ENCODE measurements at places on chromosomes 3 and 15.
A peak's percentile ranks its signal among the peaks of the same experiment; 100 is the strongest.

DNA sequence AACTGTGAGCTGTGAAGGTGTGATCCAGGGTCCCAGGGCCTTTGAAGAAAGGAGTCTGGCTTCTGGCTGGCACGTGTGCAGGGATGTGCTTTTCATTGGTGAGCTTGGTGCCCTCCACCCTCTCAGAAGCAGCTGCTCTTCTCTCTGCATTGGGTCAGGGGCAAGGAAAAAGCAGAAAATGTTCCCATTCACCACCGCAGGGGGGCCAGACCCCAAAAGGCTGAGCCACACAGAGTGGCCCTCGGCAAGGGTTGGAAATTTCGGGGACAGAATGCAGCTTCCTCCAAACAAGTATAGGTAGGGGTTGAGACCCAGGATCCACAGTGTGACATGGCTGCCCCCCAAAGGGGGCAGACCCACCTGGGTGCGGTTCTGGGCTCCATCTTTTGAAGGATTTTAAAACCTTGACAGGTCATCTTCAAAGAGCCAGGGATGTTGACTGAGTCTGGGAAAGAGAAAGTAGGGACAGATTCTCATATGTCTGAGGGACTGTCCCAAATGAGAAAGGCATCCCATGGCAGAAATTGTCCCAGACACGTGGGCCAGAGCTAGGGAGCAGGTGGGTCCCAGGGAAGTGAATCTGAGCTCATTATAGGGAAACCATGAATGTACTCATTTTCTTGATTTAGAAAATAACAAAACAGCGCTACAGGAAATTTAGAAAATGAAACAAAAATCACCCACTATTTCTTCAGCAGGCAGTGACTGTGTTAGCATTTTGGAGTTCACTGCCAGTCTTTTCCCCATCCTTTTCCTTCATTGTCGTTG, 2.7 kb downstream of the CSK start:
- no peak for DNase-seq

DNA sequence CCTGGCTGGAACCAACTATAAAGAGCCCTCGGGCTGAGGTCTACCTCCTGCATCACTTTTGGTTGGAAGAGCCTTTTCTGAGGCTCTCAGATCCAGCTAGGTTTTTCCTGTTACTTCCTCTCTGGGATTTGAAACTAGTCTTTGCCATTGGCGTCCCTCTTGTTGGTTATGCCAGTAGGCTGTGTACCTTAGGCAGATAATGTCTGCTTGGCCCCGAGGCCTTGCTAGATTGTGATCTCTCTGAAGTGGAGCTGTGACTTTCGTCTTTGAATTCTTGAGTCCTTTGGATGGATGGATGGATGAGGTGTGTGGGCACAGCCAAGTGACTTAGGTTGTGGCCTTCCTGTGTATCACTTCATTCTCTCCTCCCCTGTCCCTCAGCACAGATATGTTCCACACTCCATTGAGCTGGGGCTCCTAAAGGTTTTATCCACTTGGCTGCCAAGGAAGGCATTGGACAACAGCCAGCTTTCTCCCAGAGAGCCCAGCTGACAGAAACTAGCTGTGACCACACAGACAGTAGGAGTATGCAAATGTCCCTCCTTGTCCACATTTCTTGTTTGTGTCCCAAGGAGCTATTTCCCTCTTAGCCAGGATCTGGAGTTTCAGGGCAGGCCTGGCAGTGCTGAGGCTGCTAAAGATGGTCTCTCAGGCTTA, 7.9 kb upstream of the DNAJC17 start:
- no peak for DNase-seq

DNA sequence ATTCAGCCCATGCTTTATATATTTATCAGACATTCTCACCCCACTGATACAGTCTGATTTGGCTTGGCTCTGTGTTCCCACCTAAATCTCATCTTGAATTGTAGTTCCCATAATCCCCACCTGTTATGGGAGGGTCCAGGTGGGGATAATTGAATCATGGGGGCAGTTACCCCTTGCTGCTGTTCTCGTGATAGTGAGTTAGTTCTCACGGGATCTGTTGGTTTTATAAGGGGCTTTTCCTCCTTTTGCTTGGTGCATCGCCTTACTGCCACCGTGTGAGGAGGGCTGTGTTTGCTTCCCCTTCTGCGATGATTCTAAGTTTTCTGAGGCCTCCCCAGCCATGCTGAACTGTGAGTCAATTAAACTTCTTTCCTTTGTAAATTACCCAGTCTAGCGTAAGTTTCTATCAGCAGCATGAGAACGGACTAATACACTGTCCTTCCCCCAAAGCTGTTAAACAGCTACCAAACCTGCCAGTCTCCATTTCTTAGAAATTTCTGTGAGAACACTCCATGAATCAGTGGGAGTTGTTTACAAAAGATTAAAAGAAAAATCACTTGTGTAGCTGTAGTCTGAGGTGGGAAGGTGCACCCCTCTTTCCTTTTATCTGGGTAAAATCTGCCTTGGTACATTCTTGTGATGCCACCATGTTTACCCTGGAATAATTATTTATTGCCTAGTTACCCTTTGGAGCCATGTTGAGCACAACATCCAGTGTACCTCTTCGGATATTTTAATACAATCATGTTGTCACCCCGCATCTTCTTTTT, 160.5 kb downstream of the THSD4 start:
- no peak for DNase-seq

- DNase-seq = no peak
These were observed 41.4 kb downstream of the DNAJB8 start for GRCh38 chr3:128425142-128425845.

GRCh38 chr15:74432968-74433591, 678 bp downstream of the SEMA7A start:
- no peak for DNase-seq

DNA sequence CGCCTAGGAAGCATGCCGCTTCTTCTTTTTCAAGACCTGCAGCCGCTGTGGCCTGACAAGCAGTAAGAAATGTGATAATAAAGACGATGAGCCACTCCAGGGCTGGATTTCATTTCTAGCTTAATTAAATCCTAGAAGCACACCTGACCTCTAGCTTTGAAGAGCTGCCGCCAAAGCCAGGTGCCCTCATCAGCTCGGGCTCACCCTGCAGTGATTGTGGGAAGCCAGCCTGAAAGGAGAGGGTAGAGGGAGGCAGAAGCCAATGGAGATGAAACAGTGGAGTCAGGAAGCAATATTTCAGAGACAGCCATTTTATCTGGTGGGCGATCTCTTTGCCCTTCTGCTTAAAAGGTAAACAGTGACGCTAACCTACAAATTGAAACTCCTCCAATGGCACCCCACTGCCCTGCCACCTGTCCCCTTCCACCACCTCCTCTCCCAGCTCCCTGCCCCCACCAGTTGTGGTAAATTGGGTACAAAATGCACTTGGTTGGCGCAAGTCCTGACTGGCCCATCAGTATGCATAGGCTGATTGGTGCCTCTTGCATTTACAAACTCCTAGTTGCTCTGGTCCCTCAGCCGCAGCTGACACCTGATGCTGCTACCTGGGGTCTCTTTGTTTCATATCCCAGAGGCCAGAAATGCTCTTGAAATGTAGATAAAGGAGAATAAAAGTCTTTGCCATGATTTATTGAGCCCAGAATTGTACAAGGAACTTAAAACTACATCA, 385.3 kb downstream of the PDCD6IP start:
- DNase-seq = no peak

GRCh38 chr15:58551084-58551763, 119.4 kb downstream of the LIPC start:
- DNase-seq = no peak

DNA sequence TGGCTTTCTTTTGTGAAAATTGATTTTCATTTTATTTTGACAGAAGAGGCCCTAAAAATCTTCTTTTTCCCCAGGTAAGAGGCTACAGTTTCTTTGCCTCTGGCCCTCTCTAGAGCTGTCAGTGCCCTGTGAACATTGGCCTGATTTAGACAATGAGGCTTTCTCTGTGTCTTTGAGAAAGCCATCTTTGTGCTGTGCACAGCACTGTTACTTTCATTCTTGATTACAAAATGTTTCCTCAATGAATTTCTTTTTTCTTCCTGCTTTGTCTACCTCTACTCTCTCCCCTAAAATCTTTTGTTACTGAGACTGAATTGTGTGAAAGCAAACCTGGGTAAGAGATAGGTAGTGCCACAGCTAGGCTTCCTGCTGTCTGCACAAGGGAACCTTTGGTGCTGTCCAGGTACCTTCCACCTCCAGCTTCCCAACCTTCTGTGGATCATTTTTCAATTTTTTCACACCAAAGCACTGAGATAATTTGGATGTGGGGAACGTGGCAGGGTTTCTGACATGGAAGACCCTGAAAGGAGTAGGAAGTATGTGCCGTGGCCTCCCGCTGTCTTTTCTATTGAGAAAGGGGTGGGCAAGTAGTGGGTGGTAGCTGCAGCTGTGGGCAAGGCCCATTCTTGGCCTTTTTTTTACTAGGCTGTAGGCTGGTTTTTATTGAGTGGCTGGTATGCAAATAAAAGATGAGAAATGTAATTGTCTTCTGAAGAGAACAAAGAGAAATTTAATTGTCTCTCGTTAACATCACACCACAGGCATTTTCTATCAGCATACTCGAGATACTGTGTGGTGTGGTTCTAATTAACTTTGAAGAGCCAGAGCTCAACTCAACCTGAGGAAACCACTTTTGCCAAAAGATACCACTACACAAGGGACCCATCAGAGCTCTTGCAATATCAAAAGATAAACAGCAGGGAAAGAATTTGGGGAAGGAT, 21.0 kb downstream of the RAB8B start:
- DNase-seq = peak; percentile 67
